Activated CD4-positive, alpha-beta memory T cell treated with anti-CD3 and anti-CD28 coated beads for 36 hours (primary cell): ENCODE measurements at places on chromosomes 16 and 17.

DNA sequence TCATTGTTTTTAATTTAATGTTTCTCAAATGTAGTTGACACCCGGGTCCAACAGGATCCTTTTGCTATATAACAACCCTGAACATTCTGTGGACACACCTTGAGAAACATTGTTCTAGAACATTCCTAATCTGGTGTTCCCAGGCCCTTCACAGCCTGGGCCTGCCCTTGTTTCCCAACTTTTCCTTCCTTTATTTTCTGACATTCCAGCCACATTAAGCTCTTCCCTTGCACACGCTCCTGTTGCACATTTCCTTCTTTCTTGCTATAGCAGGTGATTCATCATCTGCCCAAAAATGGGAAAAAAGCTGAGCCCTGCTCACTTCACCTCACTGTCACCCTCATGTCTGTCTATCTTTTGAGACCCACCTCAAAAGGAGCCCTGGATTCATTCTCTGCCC, 67.9 kb upstream of the MARCHF10 start:
- H3K27me3 ChIP-seq: peaks cover 16% of the 10 kb centered on the region
- no peaks in the 10 kb centered on the region for H3K36me3 ChIP-seq
- H3K4me3 ChIP-seq: no peak overlapping the region
- H3K4me1 ChIP-seq: no peaks in the 10 kb centered on the region
- no peak overlapping the region for H3K27ac ChIP-seq
- no peak for DNase-seq

DNA sequence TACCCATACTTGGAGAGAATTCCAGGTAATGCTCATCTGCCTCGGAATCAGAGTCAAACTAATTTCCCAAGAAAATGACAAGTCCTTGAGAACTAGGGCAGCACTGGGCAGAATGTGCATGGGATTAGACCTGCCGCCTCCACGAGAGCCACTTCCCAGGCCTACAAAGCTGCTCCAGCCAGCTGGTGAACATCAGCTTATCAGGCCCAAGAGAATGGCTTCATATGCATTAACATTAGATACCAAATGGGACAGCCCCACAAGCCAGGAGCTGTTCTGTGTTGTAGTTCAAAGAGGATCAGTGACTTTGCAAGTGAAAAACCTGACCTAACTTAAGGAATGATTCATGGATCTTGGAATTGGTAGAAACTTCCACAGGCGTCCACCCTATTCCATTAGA, 203.3 kb downstream of the CYLD start:
- H3K36me3 ChIP-seq: no peaks in the 10 kb centered on the region
- H3K4me1 ChIP-seq: no peaks in the 10 kb centered on the region
- no peak overlapping the region for H3K27ac ChIP-seq
- no peaks in the 10 kb centered on the region for H3K27me3 ChIP-seq
- H3K4me3 ChIP-seq: no peak overlapping the region

- H3K4me3 ChIP-seq: peak overlapping the region; percentile 88
- peak; percentile 64 for DNase-seq
- no peaks in the 10 kb centered on the region for H3K27me3 ChIP-seq
- peak overlapping the region; percentile 96 for H3K27ac ChIP-seq
- peaks cover 57% of the 10 kb centered on the region for H3K4me1 ChIP-seq
These were observed 1.5 kb downstream of the LIMD2 start for GRCh38 chr17:63698381-63698885.

- H3K27ac ChIP-seq: no peak overlapping the region
- no peaks in the 10 kb centered on the region for H3K36me3 ChIP-seq
- no peak for DNase-seq
- H3K27me3 ChIP-seq: peaks cover 28% of the 10 kb centered on the region
- H3K4me1 ChIP-seq: no peaks in the 10 kb centered on the region
These were observed 69.8 kb upstream of the WSCD1 start for GRCh38 chr17:6000426-6000825.
